Stimulated activated CD8-positive, alpha-beta memory T cell treated with anti-CD3 and anti-CD28 coated beads, Interleukin-7, amount 100 ng/mL, for 1 hour (primary cell): ENCODE measurements at places on chromosomes 1 and 21.

DNA sequence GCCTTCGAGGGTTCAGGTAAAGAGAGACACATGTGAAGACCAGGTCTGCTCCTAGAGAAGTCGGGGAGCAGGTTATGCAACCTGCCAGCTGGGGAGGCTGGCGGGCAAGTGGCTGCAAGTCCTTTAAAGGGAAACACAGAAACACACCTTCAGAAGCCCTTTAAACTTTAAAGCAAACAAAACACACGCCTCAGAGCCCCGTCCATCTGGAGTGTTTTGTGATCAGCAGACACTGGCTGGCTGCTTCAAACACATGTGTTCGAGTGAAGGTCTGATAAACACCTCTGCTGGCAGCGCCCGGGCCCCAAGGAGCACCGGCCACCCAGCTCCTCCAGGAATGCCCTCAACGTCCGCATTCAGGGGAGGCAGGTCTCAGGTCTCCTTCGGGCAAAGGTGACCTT lies 15.2 kb downstream of the RIPK4 start:
- no peak for DNase-seq

DNA sequence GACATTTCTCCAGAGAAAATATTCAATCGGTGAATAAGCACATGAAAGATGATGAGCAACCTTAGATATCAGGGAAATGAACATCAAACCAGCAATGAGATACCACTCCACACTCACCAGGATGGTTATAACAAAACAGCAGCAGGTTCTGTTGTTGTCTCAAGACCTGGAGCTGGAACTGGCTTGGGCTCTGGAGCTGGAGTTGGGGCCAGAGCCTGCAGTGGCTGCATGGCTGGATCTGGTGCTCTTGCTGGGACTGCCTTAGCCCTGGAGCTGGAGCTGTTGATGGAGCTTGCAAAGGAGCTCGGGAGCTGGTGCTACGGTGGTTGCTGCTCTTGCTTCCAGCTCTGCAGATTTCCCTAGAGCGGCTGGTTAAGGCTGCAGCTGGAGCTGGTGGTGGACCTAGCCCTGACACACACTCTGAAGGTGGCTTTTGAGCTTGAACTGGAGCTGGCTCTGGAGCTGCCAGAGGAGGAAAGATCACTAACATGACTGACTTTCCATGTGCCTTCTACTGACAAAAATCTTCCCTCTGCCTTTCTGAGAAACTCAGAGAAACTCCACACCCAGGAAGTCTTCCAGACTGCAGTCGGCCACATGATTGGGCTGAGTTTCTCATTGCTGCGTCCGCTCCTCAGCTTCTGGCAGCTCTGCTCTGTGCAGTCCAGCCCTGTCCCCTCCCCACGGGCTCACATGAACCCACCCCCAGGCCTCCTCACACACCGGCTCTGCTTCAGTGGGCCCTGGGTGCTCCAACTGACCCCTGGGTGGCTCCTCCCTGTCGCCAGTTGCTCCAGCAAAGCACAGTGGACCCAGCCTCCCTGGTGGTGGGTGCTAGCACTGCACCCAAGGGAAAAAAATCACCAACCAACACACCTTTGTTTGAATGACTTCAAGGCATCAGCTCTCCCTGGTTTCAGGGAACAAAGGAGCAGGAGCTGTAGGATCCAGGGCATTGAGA lies 139.1 kb upstream of the FMN2 start:
- DNase-seq, result no peak

DNA sequence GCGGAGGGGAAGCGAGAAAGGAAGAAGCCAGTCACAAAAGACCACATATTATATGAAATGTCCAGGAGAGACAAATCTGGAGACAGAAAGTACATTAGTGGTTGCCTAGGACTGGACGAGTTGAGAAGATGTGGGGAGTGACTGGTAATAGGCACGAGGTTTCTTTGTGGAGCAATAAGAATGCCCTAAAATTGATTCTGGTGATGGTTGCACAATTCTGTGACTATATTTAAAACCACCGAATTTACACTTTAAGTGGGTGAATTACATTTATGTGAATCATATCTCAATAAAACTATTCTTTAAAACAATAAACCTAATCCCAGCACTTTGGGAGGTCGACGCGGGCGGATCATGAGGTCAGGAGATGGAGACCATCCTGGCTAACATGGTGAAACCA lies 63.1 kb downstream of the ZNF281 start:
- DNase-seq, result no peak

- no peak for DNase-seq
Observed at GRCh38 chr1:206467915-206468314, 2.4 kb upstream of the IKBKE start.

DNA sequence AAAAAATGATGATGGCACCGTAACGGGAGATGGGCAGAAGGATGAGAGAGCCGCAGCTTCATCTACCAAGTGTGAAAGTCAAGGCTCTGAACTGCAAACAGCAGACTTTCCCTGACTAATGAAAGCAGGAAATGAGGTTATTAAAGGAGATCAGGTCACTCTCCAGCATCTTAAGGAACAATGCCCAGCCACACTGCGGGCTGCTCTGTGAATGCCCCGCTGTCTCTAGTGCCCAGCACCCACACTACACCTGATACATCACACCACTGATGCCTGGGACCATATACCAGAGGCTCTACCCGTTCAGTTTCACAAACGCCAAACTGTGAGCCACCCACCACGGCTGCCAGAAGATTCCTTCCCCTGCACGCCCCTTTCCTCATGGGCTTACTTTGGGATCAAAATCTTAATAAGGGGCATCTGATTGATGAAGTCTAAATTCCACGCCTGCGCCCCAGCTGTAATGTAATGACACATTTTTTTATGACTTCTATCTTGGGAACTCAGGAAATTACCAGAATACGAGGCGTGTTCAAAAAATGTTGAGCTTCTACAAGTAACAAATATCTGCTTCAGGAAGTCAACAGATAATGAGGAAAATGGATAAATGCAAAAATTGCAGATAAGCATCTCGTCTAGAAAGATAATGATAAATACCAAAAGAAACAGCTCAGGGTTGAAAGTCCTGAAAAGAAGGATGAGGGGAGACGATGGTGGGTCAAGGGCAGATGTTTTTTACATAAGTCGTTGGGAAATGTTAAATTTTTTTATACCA lies 72.0 kb downstream of the MIS18A start:
- no peak for DNase-seq

DNA sequence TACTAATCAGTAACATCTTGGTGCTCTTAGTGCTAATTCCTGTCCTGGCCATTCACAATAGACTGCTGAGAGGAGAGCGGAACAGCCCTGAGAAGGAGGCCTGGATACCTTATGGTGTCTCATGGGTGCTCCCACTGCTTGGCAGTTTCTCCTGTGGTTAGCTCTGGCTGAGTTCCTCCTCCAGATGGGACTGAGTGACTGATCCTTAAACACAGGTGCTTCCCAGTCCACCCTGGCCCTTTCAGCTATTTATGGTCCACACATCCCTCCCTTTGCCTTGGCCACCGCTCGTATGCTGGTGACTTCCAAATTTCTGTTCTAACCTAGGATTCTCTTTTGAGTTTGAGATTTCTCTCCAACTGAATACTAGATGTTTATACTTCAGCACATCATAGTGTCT lies 157.0 kb upstream of the CACNA1E start:
- no peak for DNase-seq

DNA sequence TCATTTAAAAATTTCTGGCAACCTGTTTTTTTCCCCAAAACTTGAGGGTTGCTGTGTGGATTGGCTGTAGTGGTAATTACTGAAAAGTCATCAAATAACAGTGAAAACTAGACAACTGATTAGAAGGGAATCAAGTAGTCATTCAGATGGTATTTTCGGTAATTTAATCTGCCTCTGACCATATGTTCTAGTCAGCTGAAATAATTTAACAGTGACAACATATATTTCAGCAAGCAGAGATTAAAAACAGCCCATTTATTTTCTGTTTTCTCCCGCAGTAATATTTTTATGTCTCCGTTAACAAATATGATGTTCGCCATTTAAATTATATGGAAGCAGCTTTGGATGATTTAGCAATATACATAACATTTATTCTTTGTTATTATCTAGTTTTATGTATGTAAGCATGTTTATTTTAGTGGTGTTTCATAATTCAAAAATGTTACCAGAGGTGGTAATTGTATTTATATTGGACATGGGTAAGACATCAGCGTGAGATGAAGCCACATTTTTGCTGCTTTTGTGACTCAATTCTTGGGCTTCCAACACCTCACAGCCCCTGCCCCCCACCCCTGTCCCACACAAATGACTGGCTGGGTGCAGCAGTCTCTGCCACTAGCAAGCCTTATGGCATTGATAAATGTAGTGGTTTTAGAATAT lies 104.4 kb downstream of the GALNT2 start:
- DNase-seq, result no peak

DNA sequence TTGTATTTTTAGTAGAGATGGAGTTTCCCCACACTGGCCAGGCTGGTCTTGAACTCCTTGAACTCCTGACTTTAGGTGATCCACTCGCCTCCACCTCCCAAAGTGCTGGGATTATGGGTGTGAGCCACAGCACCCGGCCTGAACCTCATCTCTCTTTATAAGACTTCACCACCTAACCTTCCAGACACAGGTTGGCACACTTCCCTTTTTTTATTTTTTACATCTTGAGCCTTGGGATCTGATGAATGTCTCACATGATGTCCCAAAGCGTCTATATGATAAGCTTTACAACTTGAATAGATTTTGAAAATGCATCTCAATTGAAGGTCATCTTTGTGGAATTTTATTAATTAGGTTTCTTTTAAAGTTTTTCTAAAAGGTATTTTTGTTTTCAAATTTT lies 172.4 kb upstream of the IVNS1ABP start:
- DNase-seq, result no peak

DNA sequence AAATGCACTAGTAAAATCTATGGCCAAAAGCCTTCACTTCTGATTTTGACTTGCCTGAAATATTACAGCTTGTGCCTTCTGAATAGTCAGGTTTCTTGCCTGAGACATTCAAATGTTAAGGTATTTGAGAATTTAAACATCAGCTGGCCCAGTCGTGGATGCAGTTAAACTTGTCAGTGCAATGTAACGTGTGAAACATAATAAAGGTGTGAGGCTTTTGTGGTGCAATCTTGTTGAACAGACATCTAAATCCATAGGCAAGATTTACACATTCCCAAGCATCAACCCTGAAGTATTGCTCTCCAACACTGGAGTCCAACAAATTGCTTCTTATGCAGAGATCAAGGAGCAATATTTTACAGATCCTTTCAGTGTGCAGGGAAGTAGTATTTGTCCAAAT lies 4.4 kb downstream of the CCN1 start:
- DNase-seq, result no peak

DNA sequence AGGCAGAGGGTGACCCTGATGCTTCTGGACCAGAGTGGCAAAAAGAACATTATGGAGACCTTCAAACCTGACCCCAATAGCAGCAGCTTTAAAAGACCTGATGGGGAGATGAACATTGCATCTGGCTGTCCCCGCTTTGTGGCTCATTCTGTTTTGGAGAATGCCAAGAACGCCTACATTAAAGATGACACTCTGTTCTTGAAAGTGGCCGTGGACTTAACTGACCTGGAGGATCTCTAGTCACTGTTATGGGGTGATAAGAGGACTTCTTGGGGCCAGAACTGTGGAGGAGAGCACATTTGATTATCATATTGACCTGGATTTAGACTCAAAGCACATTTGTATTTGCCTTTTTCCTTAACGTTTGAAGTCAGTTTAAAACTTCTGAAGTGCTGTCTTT lies 45.8 kb downstream of the TRAF5 start:
- DNase-seq, result no peak

DNA sequence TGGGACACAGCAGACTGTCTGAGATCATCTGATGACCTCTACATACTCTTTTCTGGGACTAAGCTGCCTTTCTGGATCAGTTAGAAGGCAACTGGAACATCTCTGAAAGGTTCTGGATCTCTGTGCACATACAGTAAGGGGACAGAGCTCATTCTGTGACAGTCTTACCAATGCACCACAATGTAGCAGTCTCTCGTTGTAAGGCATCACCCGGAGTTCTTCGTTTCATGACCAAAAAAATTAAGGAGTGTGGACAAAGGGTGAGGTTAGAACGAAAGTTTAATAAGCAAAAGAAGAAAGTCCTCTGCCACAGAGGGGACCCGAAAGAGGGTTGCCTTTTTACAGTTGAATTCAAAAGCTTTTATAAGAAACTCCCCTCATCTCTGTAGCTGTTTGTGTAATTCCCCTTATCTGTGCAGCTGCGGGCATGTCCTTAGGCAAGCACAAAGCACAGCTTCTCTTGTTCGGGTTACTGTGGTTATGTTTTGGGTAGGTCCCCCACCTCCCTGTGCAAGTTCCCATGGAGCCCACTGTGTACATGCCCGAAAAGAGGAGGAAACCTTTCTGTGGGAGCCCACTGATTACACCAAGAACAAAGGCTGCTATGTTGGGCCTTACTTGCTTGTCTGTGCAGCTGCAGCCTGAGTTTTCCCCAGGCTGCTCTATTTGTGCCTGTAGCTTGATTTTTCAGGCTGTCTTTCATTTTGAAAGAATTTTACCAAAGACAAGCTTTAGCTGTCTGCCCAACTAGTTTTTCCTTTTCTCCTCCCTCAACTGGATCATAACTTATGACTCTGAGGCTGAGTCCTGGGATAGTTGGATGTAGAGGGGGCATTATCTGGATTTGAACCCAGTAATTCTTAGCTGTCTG lies 53.1 kb upstream of the CACNA1E start:
- DNase-seq, result no peak

- DNase-seq, result no peak
Observed at GRCh38 chr1:78854556-78854955, 152.0 kb downstream of the ADGRL4 start.

DNA sequence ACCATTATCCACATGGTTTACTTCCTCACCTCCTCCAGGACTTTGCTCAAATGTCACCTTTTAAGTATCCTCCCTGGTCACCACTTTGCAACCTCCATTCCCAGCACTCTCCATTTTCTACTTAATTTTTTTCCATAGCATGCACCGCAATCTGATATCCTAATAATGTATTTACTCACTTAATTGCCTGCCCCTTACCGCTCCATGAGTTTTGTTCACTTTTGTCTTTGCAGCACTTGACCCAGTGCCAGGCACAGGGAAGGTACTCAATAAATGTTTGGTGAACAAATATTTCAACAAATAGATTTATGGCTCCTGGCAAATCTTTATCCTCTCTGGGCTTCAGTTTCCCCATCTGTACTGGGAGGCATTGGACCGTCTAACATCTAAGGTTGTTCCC lies 53.6 kb downstream of the UBE2T start:
- DNase-seq, result no peak

DNA sequence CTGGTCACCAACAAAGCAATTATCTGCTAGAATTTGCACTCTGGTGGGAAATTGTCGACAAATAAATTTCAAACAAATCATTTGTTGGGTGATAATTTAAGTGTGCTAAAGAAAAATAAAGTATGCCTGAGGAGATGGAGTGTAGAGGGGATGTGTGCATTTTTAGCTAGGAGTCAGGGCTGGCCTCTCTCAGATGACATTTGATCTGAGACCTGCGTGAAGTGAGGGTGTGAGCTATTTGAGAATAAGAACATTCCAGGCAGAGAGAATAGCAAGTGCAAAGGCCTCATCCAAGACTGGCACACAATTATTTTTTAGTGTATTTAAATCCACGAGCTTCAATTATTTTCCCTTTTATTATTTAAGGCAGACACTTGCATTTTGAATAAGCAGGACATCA lies 19.7 kb upstream of the S1PR1 start:
- no peak for DNase-seq

DNA sequence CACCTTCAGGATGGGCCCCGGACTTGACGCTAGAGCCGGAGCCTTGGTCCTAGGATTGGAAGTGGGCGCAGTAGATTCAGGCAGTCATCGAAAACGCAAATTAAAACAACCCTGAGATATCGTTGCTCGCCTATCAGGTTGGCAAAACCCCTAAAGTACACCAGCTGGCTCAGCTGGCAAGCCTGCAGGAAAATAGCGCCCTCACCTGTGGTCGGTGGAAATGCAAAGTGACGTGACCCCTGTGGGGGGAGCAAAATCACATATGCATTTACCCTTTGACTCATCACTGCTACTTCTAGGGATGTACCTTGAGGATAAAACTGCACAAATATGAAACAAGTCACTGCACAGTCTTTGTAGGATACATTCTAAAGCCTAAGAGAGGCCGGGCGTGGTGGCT lies 170.3 kb upstream of the TMEM51 start:
- no peak for DNase-seq
